MM.1S (cell line): ENCODE measurements at places on chromosomes 1 and 21.

DNA sequence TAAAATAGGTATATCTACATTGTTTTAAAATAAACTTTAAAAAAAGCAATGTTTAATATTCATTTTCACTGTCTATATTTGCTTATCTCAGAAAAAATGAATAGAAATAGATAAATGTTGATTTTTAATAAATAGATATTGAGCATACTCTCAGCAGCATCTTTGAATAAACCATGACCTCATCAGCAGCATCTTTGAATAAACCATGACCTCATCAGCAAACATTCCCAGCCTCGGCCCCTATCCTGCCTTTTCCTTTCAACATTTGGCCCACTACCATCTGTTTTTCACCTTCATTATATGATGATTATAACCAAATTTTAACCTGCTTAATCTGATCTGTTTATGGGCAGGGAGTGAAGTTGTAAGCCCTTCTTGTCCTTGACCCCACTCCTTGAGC, 148.7 kb upstream of the SAMSN1 start:
- DNase-seq, result no peak
- no peaks in the 10 kb centered on the region for H3K36me3 ChIP-seq
- H3K27ac ChIP-seq, result no peak overlapping the region
- H3K27me3 ChIP-seq, result no peaks in the 10 kb centered on the region
- H3K4me1 ChIP-seq, result peaks cover 7% of the 10 kb centered on the region
- H3K4me3 ChIP-seq, result no peak overlapping the region

- H3K27ac ChIP-seq, result peak overlapping the region; percentile 92; the same call in 1 of the 2 replicates
- no peaks in the 10 kb centered on the region for H3K27me3 ChIP-seq
- H3K36me3 ChIP-seq, result no peaks in the 10 kb centered on the region
These were observed 84.4 kb downstream of the ITPKB start for GRCh38 chr1:226654668-226655055.

DNA sequence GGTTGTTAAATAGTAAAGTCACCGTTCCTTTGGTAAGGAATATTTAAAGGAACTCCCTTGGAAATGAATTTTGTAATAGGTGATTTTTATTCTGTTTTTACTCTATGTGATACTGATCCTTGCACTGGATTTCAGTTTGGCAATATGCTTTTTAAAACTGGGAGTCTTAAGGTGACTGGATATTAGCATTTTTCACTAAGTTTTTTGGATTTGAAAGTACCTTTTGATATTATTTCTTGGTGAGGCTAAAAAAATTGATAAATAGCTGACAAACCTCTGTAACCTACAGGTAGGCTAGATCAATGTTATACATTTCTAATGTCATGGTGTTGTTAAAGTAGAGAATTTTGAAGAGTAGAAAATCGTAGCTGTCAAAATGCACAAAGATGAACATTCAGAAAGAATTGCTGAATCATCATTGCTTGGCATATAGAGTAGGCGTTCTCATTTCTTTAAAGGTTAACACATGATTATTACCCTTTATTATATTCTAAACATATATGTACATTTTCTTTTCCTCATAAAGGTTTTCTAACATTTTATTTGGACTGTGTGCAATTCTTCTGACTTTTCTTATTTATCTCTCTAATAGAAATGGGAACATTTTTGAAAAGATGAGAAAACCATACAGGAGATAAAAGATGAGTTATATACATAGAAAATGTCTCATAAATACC, 1.5 kb upstream of the DNAJB4 start:
- peak overlapping the region; percentile 69; the same call in 1 of the 2 replicates for H3K4me3 ChIP-seq
- H3K4me1 ChIP-seq, result peaks cover 17% of the 10 kb centered on the region
- peak overlapping the region; percentile 87; the same call in 1 of the 2 replicates for H3K27ac ChIP-seq

DNA sequence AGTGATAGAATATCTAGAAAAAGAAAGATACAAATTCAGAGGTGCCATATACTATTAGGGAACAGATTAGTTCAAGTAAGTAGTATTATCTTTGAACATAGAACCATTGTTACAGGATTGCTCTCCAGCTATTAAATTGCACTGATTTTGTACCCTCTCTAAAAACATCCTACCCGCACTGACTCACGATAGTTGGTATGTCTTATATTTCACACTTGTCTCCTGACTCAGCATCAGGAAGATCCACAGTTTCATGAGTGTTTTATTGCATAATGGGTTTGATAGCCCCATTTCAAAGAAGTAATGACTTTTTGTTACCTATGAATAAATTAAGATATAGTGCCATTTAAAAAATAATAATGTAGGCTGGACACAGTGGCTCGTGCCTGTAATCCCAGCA, 6.0 kb downstream of the TATDN3 start:
- DNase-seq, result no peak
- H3K4me1 ChIP-seq, result peaks cover 15% of the 10 kb centered on the region
- H3K36me3 ChIP-seq, result no peaks in the 10 kb centered on the region; the same call in 1 of the 2 replicates
- no peak overlapping the region for H3K27ac ChIP-seq
- H3K4me3 ChIP-seq, result no peak overlapping the region

DNA sequence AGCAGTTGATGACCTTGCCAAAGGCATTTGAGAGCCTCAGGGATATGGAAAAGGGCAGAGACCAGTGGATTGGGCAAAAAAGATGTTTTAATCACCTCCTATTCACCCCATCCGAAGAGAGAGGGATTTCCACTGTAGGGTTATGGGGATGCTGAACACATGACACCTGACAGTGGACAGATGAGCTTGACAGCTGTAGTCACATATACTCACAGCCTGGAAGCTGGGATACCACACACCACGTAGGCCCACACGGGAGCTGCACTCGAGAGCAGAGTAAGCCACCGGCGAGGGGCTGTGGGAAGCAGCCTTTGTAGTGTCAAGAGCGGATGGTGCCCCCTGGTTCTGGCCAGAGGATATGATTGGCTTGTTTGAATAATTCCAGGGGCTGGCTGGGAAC, 20.0 kb downstream of the ZBTB40 start:
- H3K27me3 ChIP-seq, result no peaks in the 10 kb centered on the region
- no peaks in the 10 kb centered on the region for H3K36me3 ChIP-seq
- H3K27ac ChIP-seq, result no peak overlapping the region
- no peaks in the 10 kb centered on the region for H3K4me1 ChIP-seq
- no peak for DNase-seq
- H3K4me3 ChIP-seq, result no peak overlapping the region

GRCh38 chr1:228100822-228101613, 2.1 kb downstream of the C1orf35 start:
- H3K27ac ChIP-seq, result peak overlapping the region; percentile 1; the same call in 1 of the 2 replicates
- H3K4me1 ChIP-seq, result peaks cover 13% of the 10 kb centered on the region
- no peak for DNase-seq
- H3K27me3 ChIP-seq, result no peaks in the 10 kb centered on the region
